Fibroblast of skin of scalp (primary cell): ENCODE measurements at places on chromosomes 2 and 18.
A peak's percentile ranks its signal among the peaks of the same experiment; 100 is the strongest.

DNA sequence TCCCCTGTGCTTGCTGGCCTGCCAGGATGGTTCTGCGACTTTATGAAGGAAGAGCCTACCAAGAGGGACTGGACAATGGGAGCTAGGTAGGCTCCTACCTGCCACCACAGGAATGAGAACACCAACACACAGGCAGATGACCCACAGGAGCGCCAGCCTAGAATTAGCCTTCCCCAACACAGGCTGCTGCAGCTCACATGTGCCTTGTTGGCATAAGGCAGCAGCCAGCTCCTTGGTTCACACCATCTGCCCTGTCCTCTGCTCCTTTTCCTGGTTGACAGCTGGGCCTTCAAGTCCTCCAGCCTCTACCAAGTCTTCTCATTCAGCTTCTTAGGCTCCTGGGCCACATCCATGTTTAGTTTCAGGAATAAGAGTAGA, 705.4 kb upstream of the RAB6C start:
- no peak for DNase-seq

DNA sequence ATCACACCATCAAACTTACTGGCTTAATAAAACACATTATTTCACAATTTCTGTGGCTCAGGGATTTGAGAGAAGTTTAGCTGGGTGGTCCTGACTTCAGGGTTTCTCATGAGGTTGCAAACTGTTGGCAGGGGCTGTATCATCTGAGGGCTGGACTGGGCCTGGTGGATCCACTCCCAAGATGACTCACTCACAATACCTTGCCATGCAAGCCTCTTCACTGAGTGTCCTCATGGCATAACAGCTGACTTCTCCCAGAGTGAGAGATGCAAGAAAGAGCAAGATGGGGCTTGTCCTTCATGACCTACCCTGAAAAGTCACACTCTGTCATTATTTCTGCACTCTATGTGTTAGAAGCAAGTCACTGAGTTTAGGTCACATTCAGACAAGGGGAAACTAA, 73.8 kb downstream of the AQP4 start:
- no peak for DNase-seq

DNA sequence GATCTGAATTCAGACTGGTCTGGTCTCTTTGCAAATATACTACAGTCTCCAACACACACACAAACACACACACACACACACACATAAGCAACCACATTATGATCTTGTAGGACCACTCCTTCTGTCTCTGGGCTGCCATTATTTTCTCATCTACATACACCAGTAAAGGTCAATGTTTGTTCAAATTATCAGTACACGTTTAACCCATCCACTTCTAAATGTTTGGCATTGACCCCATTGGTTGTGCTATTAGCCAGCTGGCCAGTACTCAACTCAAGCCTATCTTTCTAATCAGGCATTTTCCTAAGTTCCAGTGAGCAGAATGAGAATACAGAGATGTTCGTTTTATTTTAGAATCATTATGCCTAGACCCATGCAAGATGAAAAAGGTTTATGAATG, 186.4 kb downstream of the CNTNAP5 start:
- no peak for DNase-seq

DNA sequence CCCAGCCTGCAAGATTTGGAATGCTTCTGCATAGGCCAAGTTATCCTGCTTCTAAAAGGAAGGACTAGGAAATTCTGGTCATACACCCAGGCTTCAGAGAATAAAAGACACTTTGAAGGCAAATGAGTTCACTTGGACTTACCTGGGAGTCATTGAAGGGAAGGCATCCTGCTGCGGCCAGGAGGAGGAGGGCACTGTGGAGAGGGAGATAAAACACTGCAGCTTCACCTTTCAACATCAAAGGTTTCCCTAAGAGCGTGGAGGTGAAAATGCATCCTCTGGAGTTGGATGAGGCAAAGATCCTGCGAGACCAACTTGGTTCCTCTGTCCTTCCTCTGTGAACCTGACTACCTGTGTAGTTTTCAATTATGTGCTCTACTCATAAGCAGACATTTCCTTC, 79.5 kb upstream of the RIOK3 start:
- DNase-seq, result no peak

DNA sequence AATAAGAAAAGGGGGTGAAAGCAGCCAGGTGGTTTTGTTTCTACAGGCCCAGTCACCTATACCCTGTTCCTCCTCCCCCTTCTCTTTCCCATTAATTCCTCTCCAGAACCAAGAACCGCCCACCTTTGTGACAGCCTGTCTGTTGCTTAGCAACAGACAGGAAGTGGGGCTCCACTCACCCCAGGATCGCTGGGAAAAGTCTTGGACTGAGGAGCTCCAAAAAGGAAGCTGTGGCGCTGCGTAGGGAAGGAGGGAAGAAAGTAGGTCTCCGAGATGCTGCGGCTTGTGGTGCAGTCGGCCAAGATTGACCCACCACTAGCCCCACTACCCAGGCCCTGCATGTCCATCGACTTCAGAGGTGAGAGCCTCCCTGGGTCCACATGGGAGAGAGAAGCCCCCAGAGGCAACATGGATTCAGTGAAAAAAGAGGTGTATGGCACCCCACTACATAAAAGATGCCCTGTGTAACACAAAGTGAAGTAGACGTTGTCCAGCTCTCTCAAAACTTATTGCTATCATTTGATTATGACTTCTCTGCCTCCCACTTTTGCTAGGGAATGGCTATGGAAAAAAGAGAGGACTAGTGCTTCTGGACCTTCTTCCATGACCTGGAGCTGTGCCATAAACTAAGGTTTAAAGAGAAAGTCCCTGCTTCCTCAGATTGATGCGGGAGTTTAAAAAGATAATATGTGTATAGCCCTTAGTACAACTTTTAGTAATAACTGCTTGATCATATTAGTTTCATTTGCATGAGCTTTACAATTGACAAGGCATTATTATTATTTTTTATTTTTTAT, at the start of gene FER1L5:
Gene FER1L5 (plus strand): TSS at position 201 of the 797 bp plus-strand sequence. CDS start 73 bp downstream, at position 274.
- DNase-seq, result peak; percentile 74

- no peak for DNase-seq
Observed at GRCh38 chr18:37006742-37007141, 177.8 kb downstream of the KIAA1328 start.

DNA sequence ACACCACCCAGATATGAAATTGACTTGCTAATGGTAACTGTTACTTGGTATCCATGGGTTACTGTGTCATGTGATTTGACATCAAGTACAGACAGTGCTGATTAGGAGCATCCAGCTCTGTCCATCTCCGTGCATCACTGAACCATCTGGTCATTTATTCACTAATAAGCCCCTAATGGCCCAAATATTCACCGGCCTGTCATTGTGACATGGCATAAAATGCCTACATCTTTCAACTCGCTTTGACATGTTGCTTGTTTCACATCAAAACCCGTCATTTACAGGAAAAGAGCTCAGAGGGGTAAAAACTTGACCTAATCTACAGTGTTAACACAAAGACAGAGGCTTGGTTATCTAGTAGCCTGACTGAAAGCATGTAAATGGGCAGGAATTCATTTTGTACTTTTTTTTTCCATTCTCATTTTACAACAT, 308.9 kb upstream of the ATP5MC3 start:
- DNase-seq, result no peak

- no peak for DNase-seq
Observed at GRCh38 chr2:23478933-23479683, 94.1 kb downstream of the KLHL29 start.

- peak; percentile 85 for DNase-seq
Observed at GRCh38 chr2:46967990-46968647, 52.5 kb upstream of the MCFD2 start.

DNA sequence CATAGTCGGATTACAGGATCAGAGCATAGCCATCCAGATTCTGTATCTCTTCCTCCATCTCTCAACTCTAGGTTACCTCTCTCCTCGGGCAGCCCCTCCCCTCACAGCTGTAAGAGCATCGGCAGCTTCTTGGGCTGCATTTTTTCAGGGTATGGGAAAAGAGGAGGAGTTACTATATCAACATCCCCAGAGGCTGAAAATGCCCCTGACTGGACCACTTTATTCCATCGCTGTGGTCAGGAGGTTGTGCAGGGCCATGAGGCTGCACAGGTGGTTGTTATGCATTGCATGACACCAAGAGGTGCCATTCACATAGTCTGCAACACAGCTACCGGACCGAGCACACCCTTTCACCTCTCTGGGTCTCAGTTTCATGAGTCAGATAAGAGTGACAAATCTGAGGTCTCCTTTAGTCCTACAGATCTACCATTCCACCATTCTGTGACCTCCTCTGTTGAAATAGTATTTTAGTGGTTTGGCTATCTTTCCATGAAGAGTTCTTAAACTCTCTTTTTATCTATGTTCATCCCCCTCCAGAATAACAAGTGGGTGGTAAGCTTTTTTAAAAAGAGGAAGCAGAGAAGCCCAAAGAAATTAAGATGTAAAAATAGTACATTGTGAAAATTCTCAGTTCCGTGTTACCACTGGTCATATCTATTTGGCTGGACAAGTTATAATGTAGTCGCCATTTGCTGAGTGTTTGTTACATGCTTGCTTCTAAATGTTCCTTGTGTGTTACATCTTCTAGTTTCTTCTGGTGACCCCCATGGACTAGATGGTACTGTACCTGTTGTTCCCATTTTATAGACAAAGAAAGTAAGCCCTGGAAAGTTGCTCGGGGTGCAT, 56.6 kb upstream of the SLC1A4 start:
- no peak for DNase-seq

DNA sequence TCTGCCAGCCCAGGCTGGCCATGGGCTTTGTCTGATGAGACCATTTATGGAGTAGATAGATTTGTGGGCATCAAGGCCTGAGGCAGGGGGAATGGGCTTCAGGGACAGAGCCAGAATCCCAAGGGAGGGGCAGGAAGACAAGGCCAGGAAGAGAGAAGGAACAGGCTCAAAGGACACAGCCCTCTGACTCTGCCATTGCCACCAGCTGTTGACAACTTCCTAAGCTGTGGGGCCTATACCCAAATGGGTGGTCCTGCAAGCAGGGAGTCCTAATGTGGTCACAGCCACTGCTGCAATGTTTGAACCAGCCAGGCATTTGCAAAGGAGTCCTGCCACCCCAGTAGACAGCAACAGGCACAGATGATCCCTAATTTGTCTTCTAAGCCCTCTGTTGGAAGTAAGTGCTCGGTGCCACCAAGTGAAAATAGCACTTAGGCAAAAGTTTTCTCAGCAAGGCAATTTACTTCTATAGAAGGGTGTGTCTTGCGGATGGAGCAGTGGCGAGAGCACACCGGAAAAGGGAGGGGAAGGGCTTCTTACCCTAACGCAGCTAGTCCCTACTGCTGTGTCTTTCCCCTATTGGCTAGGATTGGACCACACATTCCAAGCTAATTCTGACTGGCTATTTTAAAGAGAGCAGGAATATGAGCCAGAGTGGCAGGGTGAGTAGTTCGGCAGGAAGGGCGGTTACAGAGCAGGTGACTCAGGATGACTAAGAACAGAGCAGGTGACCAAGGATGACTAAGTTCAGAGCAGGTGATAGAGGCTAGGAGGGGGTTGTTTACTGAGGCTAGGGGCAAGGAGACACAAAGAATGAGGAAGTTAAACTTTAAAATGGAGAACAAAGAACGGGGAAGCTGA, 47.2 kb downstream of the C1QL2 start:
- DNase-seq, result no peak

- peak; percentile 29 for DNase-seq
Observed at GRCh38 chr2:71721669-71722068, 268.3 kb downstream of the DYSF start.

DNA sequence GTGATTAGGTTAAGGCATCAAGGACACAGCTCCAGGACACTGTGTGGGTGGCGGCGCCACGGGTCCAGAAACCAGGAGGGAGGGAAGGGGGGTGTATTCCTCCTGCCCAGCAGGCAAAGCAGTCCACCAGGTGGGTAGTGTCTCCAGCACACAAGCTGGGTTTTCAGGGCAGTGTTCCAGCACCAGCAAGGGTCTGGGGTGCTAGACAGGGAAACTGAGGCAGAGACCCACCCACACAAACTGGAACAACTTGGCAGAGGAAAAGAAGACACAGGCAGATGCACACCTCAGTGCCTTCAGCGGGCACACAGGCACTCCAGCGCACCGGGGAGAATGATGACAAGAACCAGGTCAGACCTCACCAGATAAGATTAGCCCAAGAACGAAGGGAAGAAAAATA, 28.4 kb upstream of the GNAL start:
- DNase-seq, result no peak

DNA sequence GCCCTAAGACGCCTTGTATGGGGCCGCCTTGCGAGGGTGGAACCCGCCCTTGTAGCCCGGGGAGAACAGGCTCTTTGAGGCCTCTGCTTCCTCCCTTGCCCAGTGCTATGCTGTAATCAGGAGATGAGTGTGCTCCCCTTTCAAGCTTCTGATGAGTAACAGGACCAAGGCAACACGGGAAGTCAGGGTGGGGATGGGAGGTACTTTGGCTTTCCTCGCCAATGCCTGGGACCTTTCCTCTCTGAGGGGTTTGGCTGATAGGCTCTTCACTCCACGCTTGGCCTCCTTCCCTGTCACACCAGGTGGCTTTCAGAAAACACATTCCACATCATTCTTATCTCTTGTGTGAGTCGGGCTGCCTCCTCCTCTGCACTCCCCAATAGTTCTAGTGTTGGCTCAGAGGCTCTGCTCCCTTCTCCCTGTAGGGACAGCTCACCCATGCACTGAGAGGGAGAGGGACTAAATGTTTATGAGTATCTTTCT, 223.7 kb upstream of the TRIB2 start:
- DNase-seq, result peak; percentile 72

DNA sequence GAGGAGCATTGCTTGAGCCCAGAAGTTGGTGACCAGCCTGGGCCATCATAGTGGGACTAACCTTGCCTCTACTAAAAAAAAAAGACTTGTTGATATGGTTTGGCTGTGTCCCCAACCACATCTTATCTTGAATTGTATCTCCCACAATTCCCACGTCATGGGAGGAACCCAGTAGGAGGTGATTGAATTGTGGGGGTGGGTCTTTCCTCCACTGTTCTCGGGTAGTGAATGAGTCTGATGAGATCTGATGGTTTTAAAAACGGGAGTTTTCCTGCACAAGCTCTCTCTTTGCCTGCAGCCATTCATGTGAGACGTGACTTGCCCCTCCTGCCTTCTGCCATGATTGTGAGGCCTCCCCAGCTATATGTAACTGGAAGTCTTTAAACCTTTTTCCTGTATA, 47.0 kb downstream of the PROC start:
- DNase-seq, result no peak
